HCT116 (cell line): ENCODE measurements at places on chromosomes 13 and 19. TPM values are rescaled to one million over a fixed set of nuclear protein-coding genes. Genes with fewer than 3 reads are reported as not detected.

The MBD3L2 gene
- not detected for total RNA-seq

GRCh38 chr13:51221674-51222036 is 543 bp upstream of the FAM124A start:
- no peak for DNase-seq
- peak overlapping the region; percentile 28; the same call in 1 of the 2 replicates for H3K27ac ChIP-seq
- H3K27me3 ChIP-seq, result no peaks in the 10 kb centered on the region
- H3K4me3 ChIP-seq, result peak overlapping the region; percentile 73
- peaks cover 4% of the 10 kb centered on the region; the same call in 1 of the 2 replicates for H3K4me1 ChIP-seq

The FCGBP gene
- 5.7 TPM for total RNA-seq

DNA sequence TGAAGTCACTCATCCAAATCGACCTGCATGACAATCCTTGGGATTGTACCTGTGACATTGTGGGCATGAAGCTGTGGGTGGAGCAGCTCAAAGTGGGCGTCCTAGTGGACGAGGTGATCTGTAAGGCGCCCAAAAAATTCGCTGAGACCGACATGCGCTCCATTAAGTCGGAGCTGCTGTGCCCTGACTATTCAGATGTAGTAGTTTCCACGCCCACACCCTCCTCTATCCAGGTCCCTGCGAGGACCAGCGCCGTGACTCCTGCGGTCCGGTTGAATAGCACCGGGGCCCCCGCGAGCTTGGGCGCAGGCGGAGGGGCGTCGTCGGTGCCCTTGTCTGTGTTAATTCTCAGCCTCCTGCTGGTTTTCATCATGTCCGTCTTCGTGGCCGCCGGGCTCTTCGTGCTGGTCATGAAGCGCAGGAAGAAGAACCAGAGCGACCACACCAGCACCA is 5.9 kb downstream of the SLITRK5 start:
- H3K4me1 ChIP-seq, result no peaks in the 10 kb centered on the region
- no peak for DNase-seq
- H3K27me3 ChIP-seq, result no peaks in the 10 kb centered on the region
- no peaks in the 10 kb centered on the region for H3K36me3 ChIP-seq
- no peak overlapping the region for H3K27ac ChIP-seq

DNA sequence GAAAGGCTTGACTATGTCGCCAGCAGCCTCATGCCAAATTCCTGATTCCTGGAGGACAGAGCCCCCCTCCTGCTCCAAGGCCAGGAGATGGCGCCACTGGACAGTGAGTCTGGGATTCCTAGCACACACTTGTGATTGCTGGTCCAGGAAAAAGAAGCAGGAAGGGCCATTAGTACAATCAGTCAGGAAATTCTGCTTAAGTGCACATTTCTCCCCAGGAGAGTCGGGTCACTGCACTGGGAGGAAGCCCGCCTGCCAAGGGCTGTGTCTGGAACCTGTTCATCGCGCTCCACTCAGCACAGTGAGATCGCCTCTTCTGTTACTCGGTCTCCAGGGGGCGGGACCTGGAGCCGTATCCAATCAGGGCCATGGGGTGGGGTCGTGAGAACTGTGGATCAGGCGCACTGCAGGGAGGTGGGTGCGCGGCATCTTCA is 65.1 kb downstream of the ZNF823 start:
- H3K36me3 ChIP-seq, result no peaks in the 10 kb centered on the region
- H3K27ac ChIP-seq, result no peak overlapping the region
- DNase-seq, result no peak
- no peaks in the 10 kb centered on the region for H3K27me3 ChIP-seq
- H3K4me3 ChIP-seq, result no peak overlapping the region
- no peaks in the 10 kb centered on the region for H3K4me1 ChIP-seq

The ZSCAN5C gene
- not detected for total RNA-seq

- DNase-seq, result no peak
- H3K36me3 ChIP-seq, result peaks cover 45% of the 10 kb centered on the region
- no peak overlapping the region for H3K4me3 ChIP-seq
- no peak overlapping the region for H3K27ac ChIP-seq
These were observed 8.1 kb downstream of the RPS9 start for GRCh38 chr19:54208784-54209057.

The TTYH1 gene
- total RNA-seq, result 0.37 TPM

DNA sequence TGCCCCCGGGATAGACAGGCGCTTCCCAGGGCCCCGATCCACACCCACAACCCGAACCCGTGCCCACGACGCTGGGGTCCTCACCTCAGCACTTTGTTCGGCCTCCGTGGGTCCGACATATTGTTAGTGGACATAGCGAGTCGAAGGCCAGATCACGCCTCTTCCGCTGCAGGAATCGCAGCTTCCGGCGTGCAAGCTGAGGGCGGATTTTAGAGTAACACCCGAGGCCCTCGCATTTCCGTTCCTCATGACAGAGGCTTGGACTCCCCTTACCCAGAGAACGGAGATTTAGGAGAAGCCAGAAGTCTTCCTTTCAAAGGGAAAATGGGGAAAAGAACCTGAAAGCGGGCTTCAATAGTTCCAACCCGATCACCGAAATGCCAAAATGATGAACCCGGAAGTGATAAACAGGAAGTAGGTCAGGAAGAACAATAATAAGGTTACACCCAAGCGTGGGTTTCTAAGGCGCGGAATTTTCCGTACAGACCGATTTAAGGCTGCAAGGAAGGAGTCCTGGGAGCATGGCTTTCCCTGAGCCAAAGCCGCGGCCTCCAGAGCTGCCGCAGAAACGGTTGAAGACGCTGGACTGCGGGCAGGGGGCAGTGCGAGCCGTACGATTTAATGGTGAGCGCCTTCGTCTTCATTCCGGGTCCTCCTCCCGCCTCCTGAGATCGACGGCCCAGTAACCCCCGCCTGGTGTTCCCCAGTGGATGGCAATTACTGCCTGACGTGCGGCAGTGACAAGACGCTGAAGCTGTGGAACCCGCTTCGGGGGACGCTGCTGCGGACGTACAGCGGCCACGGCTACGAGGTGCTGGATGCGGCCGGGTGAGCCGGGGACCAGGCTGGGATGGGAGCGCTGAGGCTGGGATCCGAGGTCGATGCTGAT is 2.9 kb downstream of the WDR83 start:
- peak overlapping the region; percentile 98 for H3K4me3 ChIP-seq
- DNase-seq, result peak; percentile 82
- peaks cover 19% of the 10 kb centered on the region for H3K4me1 ChIP-seq
- peak overlapping the region; percentile 88 for H3K27ac ChIP-seq

GRCh38 chr13:43319617-43320444 is 296.4 kb downstream of the DNAJC15 start:
- no peaks in the 10 kb centered on the region for H3K4me1 ChIP-seq
- H3K36me3 ChIP-seq, result no peaks in the 10 kb centered on the region
- H3K4me3 ChIP-seq, result no peak overlapping the region
- no peaks in the 10 kb centered on the region for H3K27me3 ChIP-seq
- no peak for DNase-seq
- H3K27ac ChIP-seq, result no peak overlapping the region

- no peaks in the 10 kb centered on the region for H3K36me3 ChIP-seq
- H3K27me3 ChIP-seq, result no peaks in the 10 kb centered on the region
- H3K4me1 ChIP-seq, result no peaks in the 10 kb centered on the region
- H3K4me3 ChIP-seq, result no peak overlapping the region
These were observed 190.9 kb downstream of the SLITRK6 start for GRCh38 chr13:85608255-85608829.

- H3K4me3 ChIP-seq, result no peak overlapping the region
- peaks cover 55% of the 10 kb centered on the region for H3K4me1 ChIP-seq
- H3K36me3 ChIP-seq, result 0 out of 2 replicates have a peak, but pooled peaks cover 5% of the 10 kb centered on the region
- no peak for DNase-seq
- H3K27ac ChIP-seq, result no peak overlapping the region
These were observed 3.5 kb upstream of the LHB start for GRCh38 chr19:49020342-49020741.

- no peak for DNase-seq
- H3K27ac ChIP-seq, result no peak overlapping the region
- H3K4me1 ChIP-seq, result no peaks in the 10 kb centered on the region
- H3K36me3 ChIP-seq, result peaks cover 20% of the 10 kb centered on the region; the same call in 1 of the 2 replicates
- no peaks in the 10 kb centered on the region for H3K27me3 ChIP-seq
These were observed 27.7 kb downstream of the MLLT1 start for GRCh38 chr19:6252066-6252465.

The TGFBR3L gene
- 30.9 TPM for total RNA-seq

DNA sequence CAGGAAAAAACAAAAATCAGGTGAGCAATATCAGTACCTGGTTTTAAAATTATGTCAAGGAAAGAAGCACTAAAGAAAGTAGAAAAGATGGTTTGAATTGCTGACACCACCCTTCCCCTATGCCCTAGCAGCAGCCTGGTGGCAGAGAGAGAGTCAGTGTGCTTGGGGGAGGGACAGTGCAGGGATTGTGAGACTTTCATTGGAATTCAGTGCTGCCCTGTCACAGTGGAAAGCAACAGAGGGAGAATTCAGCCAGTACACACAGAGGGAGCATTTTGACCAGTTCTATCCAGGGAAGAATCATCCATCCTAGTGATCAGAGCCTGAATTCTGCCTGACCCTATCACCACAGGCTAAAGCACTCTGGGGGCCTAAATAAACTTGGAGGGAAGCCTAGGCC is 222.4 kb upstream of the PCDH17 start:
- H3K4me1 ChIP-seq, result no peaks in the 10 kb centered on the region
- no peaks in the 10 kb centered on the region for H3K27me3 ChIP-seq
- no peak overlapping the region for H3K4me3 ChIP-seq
- no peak for DNase-seq

The C13orf42 gene
- total RNA-seq, result not detected

GRCh38 chr19:50679177-50680125 is 30.2 kb downstream of the C19orf81 start:
- H3K27me3 ChIP-seq, result no peaks in the 10 kb centered on the region
- H3K4me1 ChIP-seq, result no peaks in the 10 kb centered on the region
- peak; percentile 87 for DNase-seq
- no peak overlapping the region for H3K27ac ChIP-seq
- H3K4me3 ChIP-seq, result no peak overlapping the region
- no peaks in the 10 kb centered on the region for H3K36me3 ChIP-seq

DNA sequence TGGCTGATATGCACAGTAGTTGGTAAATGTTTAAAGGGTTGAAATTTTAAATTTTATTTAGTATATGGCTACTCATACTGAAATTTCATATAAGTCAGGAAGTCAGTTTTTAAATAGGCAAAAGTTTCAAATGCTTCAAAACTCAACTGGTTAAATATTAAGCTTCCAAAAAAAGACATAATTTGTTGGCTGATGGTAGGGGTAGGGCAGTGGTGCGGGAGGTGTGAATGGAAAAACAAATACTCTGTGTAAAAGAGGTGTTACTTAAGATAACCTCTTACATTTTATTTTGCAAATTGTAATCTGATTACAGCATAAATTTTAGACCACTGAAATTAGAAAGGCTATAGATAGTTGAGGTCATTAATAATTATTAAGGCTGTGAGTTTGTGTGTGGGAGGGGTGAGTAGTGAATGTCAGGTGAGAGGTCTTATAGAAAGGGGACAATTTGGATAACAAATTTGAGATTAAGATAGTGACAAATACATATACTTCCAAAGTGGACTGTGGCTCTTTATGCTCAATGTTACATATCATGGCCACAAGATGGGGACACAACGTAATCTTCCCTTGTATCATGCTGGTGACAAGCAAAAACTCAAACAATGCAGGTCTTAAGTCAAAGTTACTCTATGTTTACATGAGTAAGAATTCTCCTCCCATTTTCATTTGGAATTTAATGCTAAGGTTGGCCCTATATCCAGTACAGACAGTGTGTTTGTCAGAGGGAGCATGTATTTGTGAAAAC is 36.6 kb upstream of the OXGR1 start:
- no peak overlapping the region for H3K27ac ChIP-seq
- peak; percentile 46 for DNase-seq
- no peak overlapping the region for H3K4me3 ChIP-seq
- no peaks in the 10 kb centered on the region for H3K4me1 ChIP-seq
- no peaks in the 10 kb centered on the region for H3K27me3 ChIP-seq

DNA sequence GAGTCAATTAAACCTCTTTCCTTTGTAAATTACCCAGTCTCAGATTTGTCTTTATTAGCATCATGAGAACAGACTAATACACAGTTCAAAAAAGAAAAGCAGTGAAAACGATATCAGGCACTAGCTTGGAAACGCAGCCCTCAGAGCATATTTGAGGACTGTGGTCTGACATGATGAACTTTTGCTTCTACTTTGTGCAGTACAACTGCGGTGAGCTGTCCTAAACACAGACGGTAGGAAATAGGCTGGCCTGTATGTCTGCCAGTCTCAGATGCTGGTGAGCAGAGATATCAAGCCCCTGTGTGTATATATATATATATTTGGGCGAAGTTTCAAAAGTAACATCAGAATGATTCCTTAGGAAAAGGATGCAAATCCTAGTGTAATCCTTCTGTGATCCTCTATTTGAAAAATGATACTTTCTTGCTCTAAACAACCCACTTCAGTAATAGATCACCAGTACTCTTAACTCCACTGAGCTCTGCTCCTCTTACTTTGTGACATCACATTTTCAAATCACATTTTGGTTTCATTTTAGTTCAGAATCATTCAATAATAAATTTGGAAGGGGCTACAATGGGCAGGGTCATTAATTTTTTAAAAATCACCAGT is 74.4 kb downstream of the TNFRSF19 start:
- H3K36me3 ChIP-seq, result no peaks in the 10 kb centered on the region
- DNase-seq, result no peak
- H3K27me3 ChIP-seq, result peaks cover 26% of the 10 kb centered on the region
- H3K4me1 ChIP-seq, result no peaks in the 10 kb centered on the region
- no peak overlapping the region for H3K4me3 ChIP-seq
- no peak overlapping the region for H3K27ac ChIP-seq

- DNase-seq, result no peak
- no peaks in the 10 kb centered on the region for H3K36me3 ChIP-seq
- no peaks in the 10 kb centered on the region for H3K27me3 ChIP-seq
- no peak overlapping the region for H3K4me3 ChIP-seq
- no peaks in the 10 kb centered on the region for H3K4me1 ChIP-seq
These were observed 221.2 kb downstream of the ZNF536 start for GRCh38 chr19:30593356-30593755.

GRCh38 chr13:80547885-80548825 is 207.2 kb upstream of the SPRY2 start:
- no peak for DNase-seq
- H3K27me3 ChIP-seq, result no peaks in the 10 kb centered on the region
- no peaks in the 10 kb centered on the region for H3K36me3 ChIP-seq
